ENCODE measurements at places on chromosomes 3 and 15. TPM values are rescaled to one million over a fixed set of nuclear protein-coding genes. Genes with fewer than 3 reads are reported as not detected.

DNA sequence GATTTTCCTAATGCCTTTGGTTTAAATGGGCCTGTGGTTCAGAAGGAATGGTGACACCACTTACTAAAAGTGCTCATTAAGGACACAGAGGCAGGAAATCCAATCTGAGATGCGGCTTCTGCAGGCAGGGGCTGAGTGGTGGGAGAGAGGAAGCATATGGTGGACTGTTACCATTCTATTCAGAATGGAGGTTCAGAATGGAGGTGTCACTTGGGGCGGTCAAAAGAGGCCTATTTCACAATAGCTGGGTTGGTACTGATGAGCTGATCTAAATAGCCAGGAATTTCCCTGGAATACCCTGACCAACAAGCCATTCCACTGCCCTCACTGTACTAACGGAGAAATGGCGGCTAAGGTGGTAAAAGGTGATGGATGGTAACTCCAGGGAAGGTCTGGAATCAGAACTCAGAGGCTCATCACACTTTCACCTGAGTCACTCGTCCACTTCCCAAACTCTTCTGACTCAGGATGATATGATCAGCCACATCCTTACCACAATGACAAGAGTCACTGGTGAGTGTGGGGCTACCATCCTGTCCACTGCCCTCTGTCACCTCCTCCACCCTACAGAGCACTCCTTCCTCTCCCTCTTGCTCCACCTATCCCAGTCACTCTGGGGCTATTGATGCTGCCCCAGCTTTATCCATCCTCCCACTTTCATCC, 15.7 kb downstream of the RFT1 start:
- DNase-seq: no peak

- DNase-seq: no peak
These were observed 34.2 kb upstream of the CSPG5 start for GRCh38 chr3:47612879-47613278.

DNA sequence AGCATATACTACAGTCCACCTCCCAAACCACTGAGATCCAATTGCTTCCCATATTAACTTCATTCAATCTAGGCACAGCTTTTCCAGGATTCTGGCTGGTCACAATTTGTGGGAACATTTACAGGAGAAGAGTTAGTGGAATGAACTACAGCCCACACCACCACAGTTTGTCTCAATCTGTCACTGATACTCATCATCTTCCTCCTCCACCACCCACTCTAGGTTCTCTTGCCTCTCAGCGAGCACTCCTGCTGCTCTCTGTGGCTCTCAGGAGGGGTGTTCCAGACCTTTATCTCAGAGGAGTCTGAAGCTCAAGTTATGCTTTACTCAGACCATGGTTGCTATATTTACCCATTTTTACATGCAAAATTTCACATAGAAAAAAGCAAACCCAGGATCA, 25.9 kb upstream of the PLA2G4D start:
- no peak for DNase-seq

DNA sequence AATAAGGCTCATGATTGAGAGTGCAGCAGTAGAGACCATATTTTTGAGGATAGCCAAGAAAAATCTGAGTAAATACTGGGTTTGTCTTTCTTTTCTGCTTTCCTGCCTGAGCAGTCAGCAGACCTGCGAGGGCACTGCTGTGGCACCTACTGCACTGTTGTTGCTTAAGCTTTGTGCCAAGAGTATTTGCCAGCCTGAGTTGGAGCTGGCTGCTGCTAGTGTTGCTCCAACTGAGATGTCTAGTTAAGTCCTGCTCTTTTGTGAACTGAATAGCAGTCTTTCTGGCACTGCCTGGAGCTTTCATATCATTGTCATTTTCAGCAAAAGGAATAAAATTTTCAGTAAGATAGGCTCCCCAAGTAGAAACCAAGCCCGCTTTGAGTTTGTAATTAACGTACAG, 214.5 kb upstream of the P2RY1 start:
- DNase-seq: no peak

GRCh38 chr3:85050821-85051220, 92.0 kb downstream of the CADM2 start:
- no peak for DNase-seq

MAPKBP1 gene
- 20.4 TPM for total RNA-seq

SLC28A2 gene
- not detected for total RNA-seq
